Sigmoid colon (tissue), 7 donors: ENCODE measurements at places on chromosomes 5 and 9. TPM values are rescaled to one million over a fixed set of nuclear protein-coding genes. Genes with fewer than 3 reads are reported as not detected.

DNA sequence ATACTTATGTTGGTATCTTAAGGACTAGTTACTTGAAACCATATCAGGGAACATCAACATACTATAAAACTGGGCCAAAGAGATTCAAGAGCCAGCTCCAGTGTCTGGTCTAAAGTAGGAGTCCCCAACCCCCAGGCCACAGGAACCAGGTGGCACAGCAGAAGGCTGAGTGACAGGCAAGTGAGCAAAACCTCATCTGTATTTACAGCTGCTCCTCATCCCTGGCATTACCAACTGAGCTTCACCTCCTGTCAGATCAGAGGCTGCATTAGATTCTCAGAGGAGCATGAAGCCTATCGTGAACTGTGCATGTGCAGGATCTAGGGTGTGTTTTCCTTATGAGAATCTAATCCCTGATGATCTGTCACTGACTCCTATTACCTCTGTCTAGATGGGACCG, 581.6 kb upstream of the CDH9 start:
- DNase-seq, result no peak

GRCh38 chr5:155689406-155689805, 637.6 kb upstream of the SGCD start:
- no peak for DNase-seq

- DNase-seq, result no peak
Measured at GRCh38 chr9:94014066-94014654, 59.0 kb upstream of the BARX1 start.

- no peak for DNase-seq
Measured at GRCh38 chr9:37026113-37026930, 7.7 kb downstream of the PAX5 start.

DNA sequence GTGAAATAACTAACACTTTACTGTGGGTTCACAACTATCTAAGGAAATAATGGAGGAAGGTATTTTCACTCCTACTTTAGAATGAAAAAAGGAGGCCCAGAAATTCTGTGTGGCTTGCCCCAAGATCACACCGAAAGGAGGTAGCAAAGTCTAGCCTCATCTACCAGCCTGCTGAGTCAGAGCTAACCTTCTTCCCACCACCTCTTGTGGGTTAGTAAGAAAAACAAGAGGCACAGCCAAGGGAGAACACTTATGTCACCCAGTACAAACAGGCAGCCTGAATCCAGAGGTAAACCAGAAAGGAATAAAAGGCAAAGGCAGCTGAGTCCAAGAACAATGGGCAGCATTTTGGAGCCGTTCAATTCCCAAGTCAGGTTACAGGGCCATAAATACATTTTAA, 91.9 kb upstream of the RASEF start:
- DNase-seq, result no peak

- DNase-seq, result no peak
Measured at GRCh38 chr9:115551396-115551795, 433.4 kb upstream of the TNC start.

GRCh38 chr5:88761939-88762338, 121.0 kb downstream of the MEF2C start:
- no peak for DNase-seq

DNA sequence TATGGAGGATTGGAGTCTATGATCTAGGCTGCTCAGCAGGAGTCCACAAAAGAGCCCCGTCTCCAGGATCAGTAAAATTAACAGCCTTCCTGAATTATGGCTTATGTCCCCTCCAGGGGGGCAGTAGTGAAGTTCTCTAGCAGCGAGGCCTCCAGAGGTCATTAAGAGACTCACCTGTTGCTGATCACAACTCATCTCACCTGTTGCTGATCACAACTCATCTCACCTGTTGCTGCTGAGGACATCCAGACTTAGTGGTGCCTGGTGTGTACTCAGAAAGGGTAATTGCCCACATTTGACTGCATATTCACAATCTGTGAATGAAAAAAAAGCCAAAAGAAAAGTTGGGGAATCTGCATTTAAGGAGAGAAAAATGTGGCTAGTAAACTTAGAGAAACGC, 129.5 kb downstream of the SMARCA2 start:
- DNase-seq, result no peak

DNA sequence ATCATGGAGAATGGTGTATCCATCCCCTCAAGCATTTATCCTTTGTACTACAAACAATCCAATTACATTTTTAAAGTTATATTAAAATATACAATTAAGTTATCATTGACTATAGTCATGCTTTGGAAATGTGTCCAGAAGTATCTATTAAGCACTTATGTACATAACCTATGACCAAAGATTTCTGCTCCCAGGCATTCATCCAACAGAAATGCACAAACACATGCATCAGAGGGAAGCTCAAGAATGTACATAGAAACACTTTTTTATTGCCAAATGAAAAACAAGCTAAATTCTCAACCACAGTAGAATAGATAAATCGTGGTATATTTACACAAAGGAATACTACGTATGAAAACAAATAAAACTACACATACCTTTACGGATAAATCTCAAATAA, 700.5 kb upstream of the ZNF608 start:
- no peak for DNase-seq

- no peak for DNase-seq
Measured at GRCh38 chr5:169286572-169287300, 14.2 kb downstream of the SLIT3 start.

DNA sequence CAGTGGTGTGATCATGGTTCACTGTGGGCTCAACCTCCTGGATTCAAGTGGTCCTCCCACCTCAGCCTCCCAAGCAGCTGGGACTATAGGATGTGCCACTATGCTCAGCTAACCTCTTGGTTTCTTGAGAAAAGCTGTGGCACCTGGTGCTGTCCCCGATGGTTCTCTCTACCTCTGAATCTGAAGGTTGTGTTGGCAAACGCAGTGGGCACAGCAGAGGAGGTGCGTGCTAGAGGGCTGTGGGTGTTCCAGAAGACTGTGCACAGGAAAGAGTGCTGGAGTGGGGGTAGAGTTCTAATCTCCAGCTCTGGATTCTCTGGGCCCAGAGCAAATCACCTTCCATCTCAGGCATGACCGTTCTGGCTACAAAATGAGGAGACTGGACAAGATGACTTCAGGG, 12.5 kb downstream of the RGS3 start:
- DNase-seq, result peak; percentile 12

DNA sequence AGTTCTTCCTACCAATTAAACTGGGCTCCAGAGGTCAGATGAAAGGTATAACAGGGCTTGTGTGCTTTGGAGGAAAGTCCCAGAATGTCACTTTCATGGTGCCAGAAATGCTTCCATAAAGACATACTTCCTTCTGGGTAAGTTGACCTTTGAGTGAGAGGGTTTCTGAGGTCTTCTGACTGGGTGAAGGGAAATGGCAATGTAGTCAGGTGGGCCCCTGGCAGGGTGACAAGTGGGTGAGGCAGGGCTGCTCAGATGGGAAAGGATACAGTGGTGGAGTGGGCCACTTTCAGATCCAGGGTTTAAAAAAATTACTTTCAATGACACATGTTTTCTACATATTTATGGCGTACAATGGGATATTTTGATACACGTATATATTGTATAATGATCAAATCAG, 136.5 kb upstream of the PITX1 start:
- no peak for DNase-seq

GRCh38 chr5:107408564-107408963, 262.2 kb downstream of the EFNA5 start:
- DNase-seq, result no peak

GRCh38 chr5:127891942-127892341, 188.8 kb downstream of the CCDC192 start:
- no peak for DNase-seq

DNA sequence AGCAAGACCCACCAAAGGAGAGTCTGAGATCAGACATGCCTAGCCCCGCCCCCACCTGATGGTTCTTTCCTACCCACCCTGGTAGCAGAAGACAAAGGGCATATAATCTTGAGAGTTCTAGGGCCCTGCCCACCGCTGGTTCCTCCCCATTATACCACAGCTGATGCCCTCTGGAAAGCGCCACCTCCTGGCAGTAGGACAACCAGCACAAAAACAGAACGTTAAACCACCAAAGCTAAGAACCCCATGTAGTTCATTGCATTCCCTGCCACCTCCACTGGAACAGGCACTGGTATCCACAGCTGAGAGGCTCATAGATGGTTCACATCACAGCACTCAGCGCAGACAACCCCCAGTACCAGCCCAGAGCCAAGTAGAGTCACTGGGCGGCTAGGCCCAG, 81.2 kb upstream of the TRPC7 start:
- DNase-seq, result no peak

DNA sequence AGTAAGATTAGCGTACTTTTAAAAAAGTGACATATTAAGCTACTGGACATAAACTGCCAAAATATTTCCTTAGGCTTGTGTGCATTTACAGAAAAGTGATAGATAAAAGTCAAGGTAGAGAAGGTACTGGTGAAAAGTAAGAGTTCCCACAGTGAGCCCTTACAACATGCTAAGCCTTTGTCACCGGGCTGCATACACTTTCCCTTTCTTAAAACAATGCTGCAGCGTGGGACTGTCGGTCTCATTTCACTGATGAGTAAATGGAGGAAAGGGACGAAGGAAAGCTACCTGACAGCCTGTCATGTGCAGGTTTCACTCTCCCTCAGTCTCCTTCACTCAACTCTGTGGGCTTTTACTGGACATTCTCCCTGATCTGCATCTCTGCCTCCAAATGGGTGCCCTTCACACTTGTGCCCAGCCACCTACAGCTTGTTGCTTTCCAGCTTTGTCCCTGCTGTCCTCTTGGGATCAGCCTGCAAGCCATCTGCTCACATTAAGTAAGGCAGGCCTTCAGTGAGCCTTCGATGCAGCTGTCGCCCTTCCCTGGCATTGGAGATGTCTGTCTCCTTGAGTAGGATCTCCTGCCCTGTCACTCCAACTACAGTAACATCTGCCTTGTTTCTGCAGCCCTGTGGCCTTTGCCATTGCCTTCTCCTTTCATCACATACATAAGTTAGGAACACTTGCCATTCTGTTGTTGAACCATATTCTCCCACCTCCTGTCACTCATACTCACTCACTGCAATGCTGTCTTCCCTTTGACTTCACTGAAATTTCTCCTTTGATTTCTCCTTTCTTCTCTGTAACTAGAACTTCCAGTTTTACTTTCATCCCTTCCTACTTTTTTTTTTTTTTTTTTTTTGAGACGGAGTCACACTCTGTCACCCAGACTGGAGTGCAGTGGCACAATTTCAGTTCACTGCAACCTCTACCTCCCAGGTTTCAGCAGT, 9.3 kb upstream of the ROPN1L start:
- no peak for DNase-seq

- no peak for DNase-seq
Measured at GRCh38 chr9:136994888-136995230, 1.5 kb downstream of the CLIC3 start.

GRCh38 chr5:181217803-181218062, 5.3 kb upstream of the TRIM41 start:
- DNase-seq, result no peak

- no peak for DNase-seq
Measured at GRCh38 chr5:148827723-148828122, 1.3 kb downstream of the ADRB2 start.

DNA sequence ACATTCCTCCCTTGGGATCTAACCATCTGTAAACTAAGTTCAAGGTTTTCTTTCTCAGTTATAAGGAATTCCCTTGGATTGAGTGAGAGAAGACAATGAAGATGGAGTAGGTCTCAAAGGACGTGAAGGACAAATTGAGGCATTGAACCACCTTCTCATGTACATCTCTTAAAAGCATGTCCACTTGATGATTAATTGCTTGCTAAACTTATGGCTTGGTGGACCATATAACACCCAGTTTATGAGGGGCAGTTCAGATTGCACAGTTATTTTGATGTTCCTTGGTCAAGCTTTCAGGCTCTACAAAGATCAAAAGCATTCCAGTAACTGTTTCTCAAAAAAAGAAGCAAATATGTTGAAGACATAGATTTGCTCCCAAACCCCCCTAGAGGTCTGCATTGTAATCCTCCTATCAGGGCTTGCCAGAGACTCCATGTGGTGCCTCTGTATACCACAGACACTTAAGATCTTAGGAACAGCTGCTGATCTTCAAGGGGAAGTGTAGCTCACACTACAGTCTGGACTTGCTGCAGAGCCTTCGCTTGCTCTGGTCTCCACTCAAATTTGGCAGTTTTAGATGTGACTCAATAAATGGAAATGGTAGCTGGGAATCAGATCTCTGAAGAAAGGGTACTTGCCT, 56.9 kb upstream of the ALDH1A1 start:
- no peak for DNase-seq

DNA sequence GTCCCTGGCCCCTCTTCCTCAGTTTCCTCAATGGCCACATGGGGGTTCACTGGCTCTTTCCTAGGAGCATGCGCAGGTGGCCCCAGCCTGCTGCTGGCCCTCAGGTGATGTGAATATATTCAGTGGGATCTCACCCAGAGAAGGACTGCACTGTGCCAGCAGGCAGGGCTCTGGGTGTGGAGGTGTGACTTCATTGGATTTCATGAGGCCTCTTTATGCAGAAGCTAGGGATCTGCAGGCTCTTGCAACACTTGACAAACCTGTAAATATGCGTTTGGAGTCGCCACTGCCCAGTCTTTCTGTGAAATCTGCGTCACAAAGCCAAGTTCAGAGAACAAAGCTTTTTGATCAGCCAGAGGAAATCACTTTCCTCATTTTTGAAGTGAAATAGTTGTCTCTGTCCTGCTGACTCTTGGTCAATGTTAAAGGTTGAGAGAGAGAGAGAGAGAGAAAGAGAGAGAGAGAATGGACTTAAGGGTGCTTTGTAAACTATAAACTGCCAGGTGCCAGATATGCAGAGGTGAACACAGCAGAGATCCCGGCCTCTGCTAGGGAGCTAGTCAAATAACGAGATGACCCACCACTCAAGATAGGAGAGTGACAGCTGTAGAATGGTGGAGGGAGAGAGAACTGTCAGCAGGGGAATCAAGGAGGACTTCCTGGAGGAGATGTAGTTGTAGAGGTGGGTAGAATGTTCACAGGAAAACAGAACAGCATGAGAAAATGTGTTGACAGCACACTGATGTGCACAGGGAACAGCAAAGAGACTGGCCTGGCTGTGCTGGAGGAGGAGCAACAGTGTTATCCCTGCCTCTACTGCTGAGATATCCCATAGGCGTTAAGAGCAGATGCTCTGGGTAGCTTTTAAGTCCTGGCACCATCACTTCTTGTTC, 167.0 kb upstream of the ZNF618 start:
- DNase-seq, result no peak

DNA sequence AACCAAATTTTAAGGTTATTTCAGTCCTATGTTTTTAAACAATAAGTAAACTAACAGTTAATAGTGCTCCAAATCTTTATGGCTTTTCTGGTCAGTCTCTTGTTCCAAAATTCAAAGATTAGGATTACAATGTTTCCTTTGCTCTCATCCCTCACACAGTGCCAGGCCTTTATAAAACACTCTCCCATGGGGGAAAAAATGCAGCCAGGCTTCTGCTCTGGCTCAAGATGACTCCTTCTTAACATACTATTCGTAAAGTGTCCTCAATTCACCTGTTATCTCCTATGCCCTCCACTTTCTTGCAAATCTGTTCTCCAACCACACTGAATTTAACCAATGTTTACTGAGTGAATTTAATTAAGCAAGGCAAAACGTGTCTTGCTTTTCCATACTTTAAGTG, 1.4 kb downstream of the CEP120 start:
- DNase-seq, result no peak

Gene LCN15
- not detected for total RNA-seq

Gene ENHO
- not detected for total RNA-seq

Gene NUDT12
- total RNA-seq, result 12.3 TPM

Gene MLANA
- total RNA-seq, result not detected

Gene SARDH
- 1.8 TPM for total RNA-seq

Gene PRLR
- total RNA-seq, result 0.82 TPM

Gene LRRC70
- 3.8 TPM for total RNA-seq

Gene SLC46A2
- total RNA-seq, result not detected

Gene RANBP17
- total RNA-seq, result 25.8 TPM

Gene SH2D3C
- 3.1 TPM for total RNA-seq

Gene WDR38
- not detected for total RNA-seq

Gene WDR31
- total RNA-seq, result 1.8 TPM

Gene NTRK2
- total RNA-seq, result 2.1 TPM

Gene IFNA21
- total RNA-seq, result not detected

Gene SLC35D2
- 15.0 TPM for total RNA-seq

Gene MZB1
- total RNA-seq, result not detected
